ENCODE measurements at places on chromosomes 2 and 18.

DNA sequence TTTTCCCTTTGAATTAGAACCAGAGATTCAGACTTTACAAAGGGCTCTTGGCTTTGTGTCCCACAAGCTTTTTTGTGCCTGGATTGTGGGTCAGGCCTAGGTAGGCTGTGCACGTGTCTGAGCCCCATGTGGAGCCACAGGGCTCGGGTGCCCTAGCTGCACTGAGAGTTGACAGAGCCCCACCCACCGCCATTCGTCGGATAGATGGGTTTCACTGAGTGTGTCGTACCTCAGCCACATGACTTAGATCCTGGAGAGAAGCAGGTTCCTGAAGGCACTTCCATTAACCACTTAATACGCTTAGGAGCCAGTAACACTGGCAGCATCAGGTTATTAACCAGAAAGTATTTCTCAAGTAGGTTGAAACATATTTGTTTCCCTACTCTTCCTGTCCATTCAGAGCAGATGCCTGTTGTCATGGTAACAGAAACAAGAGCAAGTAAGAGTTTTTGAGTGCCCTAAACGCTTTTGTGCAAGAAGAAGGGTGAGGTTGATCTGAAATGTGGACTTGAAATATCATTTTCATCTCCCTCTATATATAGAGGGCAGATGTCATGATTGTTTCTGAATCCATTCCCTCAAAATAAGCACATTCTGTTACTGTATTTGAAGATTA, 30.0 kb downstream of the ADCYAP1 start:
- no peak for DNase-seq

DNA sequence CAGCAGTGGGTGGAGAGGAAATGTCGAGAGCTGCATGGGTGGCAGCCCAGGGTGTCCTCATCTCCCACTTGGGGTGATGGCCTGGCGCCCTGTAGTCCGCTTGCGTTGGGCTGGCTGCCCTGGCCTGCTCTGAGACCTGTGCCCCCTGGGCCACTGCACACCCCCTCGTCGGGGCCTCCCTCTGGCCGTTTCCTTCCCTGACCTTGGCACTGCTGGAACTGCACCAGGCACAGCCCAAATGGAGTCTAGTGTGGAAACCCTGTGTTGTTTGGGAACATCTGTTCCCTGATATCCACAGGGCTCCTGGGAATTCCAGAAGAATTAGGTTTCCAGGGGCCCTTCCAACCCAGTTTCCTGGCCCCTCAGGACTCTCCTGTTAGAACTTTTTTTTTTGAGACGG, 13.9 kb downstream of the EFHD1 start:
- no peak for DNase-seq

DNA sequence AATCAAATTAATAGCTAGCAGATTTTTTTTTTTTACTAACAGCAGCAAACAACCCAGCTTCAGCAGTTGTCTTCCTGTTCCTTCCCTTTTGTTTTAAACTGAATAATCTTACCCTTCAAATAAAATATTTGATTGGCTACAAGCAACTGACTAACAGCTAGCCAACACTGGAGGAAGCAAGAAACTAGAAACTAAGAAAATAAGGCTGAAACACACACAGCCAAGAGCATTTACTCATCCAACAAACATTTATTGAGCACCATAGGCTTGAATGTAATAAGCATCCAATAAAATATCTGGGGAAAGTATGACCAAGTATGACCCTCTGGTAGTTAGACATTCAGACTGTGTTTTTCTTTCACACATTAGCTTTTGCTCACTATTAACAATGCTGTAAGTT, 189.2 kb downstream of the CD226 start:
- no peak for DNase-seq

DNA sequence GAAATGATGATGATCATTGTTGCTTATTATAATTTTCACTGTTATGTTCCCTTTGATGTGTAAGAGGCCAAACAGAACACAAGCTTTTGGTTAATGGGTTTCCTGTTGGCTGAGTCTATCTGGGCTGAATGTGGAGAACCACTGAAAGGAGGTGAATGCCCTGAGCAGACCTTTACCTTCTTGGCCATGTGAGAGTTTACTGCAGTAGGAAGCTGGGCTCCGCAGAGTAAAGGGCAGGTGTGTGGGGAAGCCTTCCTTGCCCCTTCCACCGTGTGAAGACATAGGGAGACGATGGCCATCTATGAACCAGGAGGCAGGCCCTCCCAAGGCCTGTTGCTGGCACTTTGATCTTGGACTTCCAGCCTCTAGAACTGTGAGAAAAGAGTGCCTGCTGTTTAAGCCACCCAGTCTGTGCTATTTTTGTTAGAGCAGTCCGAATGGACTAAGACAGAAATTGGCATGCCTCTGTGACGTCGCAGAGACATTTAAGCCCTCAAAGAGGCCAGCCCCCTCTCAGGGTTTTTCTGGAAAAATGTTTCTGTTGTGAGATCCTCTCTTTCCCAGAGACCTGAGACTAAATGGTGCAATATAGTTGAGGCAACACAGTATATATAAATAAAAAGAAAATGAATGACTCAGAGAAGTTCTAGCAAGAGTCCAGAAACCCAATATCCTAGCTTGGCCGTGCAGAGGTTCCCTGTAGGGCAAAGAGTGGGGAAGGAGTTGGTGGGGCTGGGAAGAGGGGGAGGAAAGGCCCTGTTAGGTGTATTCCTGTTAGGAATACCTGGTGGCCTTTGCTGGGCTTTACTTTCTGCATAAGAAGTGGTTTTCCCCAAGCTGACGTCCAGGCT, 121.9 kb upstream of the LGALSL start:
- no peak for DNase-seq

GRCh38 chr18:29501952-29502351, 1325.0 kb upstream of the CDH2 start:
- DNase-seq = no peak

GRCh38 chr2:37143974-37144373, 12.8 kb downstream of the EIF2AK2 start:
- DNase-seq = no peak

DNA sequence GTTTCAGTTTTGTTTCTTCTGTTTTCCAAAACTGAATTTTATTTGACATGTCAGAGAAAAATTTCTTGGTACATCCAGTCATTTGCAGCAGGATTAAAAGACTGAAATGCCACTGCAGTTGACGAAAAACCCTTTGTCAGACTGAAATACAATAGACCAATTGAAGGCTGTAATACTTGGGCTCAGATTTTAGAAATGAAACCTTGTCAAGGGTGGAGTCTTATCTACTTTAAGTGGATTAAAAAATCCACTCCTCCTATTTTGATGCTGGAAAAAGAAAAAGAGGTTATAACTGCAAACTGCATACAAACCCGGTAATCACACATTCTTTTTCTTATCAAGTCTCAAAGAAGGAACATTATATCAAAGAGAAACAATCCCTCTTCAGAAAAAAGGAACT, 80.2 kb upstream of the NEUROD1 start:
- DNase-seq = no peak

DNA sequence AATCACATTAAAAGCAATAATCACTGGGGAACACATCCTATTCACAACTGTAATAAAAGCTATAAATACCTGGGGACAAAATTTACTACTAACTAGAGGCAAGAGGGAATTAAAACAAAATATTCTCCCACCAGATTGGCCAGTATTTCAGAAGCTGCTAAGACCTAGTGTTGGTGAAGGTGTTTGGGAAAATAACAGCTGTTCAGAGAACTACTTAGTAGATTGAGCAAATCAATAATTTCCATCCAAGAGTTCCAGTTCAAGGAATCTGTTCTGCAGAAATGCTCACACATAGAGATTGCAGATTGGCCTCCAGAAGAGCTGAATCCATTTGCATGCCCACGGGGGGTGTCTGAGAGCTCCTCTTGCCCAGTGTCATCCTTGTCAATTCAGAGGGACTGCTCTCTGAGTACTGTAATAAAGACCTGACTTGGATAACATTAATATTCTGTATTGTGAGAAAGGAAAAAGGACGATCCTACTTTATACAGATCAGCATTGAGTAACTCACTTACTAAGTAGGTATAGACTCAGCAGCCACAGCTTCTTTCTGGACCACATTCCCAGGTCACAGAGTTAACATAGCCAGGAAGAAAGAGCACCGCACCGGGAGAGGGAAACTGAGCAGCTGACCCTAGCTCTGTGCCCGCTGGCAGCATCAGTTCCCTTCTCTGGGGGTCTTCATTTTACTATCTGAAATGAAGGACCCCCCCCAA, 5.6 kb downstream of the TUBB6 start:
- DNase-seq = no peak
